ENCODE measurements at places on chromosomes 12 and 14. TPM values are rescaled to one million over a fixed set of nuclear protein-coding genes. Genes with fewer than 3 reads are reported as not detected.

DNA sequence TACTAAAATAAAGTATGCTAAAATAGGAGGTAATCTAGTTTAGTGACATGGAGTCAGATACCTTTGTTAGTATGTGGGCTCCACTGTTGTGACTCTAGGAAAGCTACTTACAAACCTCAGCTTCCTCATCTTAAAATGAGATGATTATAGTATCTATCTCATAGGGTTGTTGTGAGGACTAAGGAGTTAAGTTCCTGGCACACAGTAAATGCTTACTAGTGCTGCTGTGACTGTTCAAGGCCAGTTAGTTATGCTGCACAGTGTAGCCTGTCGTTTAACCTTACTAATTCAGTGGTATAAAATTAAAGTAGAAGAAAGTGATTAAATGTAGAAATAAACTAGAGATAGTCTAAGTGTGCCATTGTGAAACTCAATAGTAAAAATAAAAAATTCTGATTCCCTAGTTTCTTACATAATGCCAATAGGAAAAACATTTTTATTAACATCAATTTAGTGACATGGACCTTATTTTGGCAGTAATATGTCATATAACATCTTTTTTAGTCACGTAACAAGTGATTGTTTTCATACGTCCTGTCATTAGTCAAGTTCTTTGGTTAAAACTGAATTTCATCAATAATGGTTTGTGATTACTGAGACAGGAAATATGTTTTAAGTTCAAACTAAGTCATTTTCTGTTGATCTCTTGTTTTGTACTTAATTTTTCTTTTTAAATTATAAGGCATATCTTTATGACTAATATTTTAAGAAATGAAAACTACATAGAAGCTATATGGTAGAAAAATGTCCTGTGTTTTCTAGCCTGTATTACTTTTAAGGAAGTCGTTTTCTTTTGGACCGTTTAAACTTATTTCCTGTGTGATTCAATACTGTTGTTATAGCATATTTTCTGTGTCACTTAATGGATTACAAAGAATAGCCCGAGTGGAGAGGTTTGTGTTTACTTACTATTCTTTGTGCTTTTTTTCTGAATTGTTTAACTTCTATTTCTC, 74.0 kb downstream of the PCNX1 start:
- H3K4me1 ChIP-seq, result no peaks in the 10 kb centered on the region
- DNase-seq, result no peak
- no peaks in the 10 kb centered on the region for H3K27me3 ChIP-seq

GRCh38 chr14:68507544-68508081, 285.3 kb downstream of the ZFP36L1 start:
- no peaks in the 10 kb centered on the region for H3K36me3 ChIP-seq
- H3K27ac ChIP-seq, result peak overlapping the region; percentile 43
- H3K4me1 ChIP-seq, result peaks cover 23% of the 10 kb centered on the region
- peak; percentile 10 for DNase-seq
- no peak overlapping the region for H3K4me3 ChIP-seq

DNA sequence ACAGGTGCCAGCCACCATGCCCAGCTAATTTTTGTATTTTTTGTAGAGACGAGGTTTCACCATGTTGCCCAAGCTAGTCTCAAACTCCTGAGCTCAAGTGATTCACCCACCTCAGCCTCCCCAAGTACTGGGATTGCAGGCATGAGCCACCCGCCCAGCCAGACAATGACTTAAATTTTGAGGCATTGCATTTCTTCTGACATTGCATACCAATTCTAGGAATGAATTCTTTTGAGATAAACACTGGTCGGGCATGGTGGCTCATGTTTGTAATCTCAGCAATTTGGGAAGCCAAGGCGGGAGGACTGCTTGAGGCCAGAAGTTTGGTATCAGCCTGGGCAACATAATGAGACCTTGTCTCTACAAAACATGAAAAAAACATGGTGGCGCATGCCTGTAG, 2.5 kb upstream of the CELA1 start:
- H3K27ac ChIP-seq, result no peak overlapping the region
- no peaks in the 10 kb centered on the region for H3K36me3 ChIP-seq
- DNase-seq, result no peak
- no peaks in the 10 kb centered on the region for H3K4me1 ChIP-seq

GRCh38 chr14:19823765-19824164, 20.2 kb downstream of the OR4N2 start:
- no peak overlapping the region for H3K4me3 ChIP-seq
- H3K36me3 ChIP-seq, result no peaks in the 10 kb centered on the region
- no peaks in the 10 kb centered on the region for H3K4me1 ChIP-seq

- H3K27ac ChIP-seq, result no peak overlapping the region
- no peaks in the 10 kb centered on the region for H3K27me3 ChIP-seq
- DNase-seq, result no peak
- H3K4me3 ChIP-seq, result no peak overlapping the region
Observed at GRCh38 chr12:119417440-119417839, 82.9 kb downstream of the CCDC60 start.

DNA sequence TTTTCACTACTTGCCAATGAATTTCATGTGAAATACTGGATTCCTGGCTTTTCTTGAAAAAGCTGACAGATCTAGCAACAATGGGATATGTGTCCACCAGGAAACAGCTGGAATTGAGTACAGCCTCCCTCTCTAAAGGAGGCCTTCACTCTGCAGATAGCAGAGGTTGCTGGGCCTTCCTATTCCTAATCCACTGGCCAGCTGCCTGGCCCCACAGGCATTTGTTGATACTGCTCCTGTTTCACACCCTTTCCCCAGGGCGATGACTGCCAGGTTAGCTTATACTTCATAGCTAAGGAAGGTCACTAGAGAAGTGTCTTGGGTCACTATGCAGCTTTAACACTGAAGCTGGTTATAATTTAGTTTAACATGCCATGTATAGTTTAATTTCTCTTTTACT, 87.5 kb upstream of the PDZRN4 start:
- no peaks in the 10 kb centered on the region for H3K36me3 ChIP-seq
- no peaks in the 10 kb centered on the region for H3K4me1 ChIP-seq
- no peak for DNase-seq
- no peaks in the 10 kb centered on the region for H3K27me3 ChIP-seq
- H3K27ac ChIP-seq, result no peak overlapping the region
- no peak overlapping the region for H3K4me3 ChIP-seq

- H3K4me1 ChIP-seq, result no peaks in the 10 kb centered on the region
- DNase-seq, result no peak
- H3K27me3 ChIP-seq, result no peaks in the 10 kb centered on the region
- H3K27ac ChIP-seq, result no peak overlapping the region
Observed at GRCh38 chr12:81300454-81300853, 222.6 kb downstream of the ACSS3 start.

- H3K27me3 ChIP-seq, result no peaks in the 10 kb centered on the region
- DNase-seq, result no peak
- no peaks in the 10 kb centered on the region for H3K4me1 ChIP-seq
- H3K36me3 ChIP-seq, result no peaks in the 10 kb centered on the region
Observed at GRCh38 chr12:28369483-28369882, 179.2 kb downstream of the CCDC91 start.

DNA sequence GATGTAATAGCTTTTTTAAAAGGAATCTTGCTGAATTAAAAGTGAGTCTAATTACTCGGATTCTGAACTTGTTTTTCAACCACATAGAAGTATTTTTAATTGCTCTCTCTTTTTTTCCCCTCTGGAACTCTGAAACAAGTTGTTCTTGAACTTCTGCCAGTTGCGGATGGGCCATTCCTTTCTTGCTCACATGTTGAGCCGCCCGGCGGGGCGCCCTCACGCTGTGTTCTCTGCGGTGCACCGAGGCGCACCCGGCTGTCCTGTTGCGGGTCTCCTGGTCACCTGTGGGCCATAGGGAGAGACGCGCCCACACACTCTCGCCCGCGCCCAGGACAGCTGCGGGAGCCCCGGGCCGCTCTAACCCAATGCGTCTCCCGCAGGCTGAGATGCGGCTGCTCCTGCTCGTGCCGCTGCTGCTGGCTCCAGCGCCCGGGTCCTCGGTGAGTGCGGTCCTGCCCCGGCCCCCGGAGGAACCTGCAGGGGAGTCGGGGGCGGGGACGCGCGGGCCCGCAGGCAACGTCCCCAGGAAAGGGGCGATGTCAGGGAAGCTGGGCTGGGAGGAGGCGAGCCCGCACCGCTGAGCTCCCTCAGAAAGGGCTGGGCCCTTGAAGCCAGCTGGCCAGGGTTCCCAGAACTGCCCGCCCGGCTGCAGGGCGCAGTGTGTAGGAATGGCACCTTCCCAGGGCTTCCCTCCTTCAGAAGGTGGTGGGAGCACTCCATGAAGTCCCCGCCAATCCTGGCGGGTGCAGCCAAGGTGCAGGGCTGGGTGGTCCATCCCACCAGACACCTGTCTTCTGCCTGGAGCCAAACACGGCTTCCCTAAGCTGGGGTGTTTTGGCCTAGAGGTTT, 2.3 kb downstream of the PAPLN start:
- peak; percentile 70 for DNase-seq
- peak overlapping the region; percentile 71 for H3K27ac ChIP-seq
- H3K4me3 ChIP-seq, result peak overlapping the region; percentile 50
- H3K27me3 ChIP-seq, result no peaks in the 10 kb centered on the region
- H3K4me1 ChIP-seq, result no peaks in the 10 kb centered on the region

DNA sequence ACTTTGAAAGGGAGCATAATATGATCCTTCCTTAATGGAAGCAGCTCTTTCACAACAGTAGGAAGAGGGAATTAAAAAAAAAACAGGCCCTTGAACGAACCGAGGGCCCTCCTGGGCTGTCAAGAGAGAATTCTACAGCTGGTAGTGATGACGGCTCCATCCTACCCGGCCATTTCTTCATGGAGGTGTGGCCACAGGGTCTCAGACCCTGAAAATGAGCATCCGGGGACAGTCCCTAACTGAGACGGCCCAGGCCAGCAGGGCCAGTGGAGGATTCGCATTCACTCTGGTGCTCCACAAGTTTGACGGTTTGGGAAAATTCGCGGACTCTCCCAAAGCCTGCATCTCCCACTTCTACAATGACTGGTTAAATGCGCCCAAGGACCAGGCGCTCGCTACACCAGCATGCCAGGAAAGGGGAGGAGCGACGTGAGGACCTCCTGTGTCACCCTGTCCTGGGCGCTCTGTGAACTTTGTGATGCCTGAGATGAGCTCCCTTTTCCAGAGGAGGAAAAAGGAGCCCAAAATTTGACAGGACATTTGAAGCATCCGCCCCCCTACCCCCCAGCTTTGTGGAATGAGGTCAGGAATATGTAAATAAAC, 66.8 kb downstream of the BCL11B start:
- H3K4me1 ChIP-seq, result no peaks in the 10 kb centered on the region
- no peaks in the 10 kb centered on the region for H3K27me3 ChIP-seq
- H3K27ac ChIP-seq, result no peak overlapping the region
- H3K36me3 ChIP-seq, result no peaks in the 10 kb centered on the region
- DNase-seq, result no peak
- H3K4me3 ChIP-seq, result no peak overlapping the region

GRCh38 chr14:94823556-94824341, 53.8 kb upstream of the GSC start:
- H3K4me1 ChIP-seq, result no peaks in the 10 kb centered on the region
- no peak overlapping the region for H3K4me3 ChIP-seq
- no peak for DNase-seq
- H3K27ac ChIP-seq, result no peak overlapping the region
- no peaks in the 10 kb centered on the region for H3K27me3 ChIP-seq

- H3K27me3 ChIP-seq, result no peaks in the 10 kb centered on the region
- no peak for DNase-seq
- no peaks in the 10 kb centered on the region for H3K4me1 ChIP-seq
- H3K36me3 ChIP-seq, result no peaks in the 10 kb centered on the region
Observed at GRCh38 chr14:76710056-76711010, 50.9 kb upstream of the VASH1 start.

- H3K36me3 ChIP-seq, result no peaks in the 10 kb centered on the region
Observed at GRCh38 chr12:54390668-54391551, 6.4 kb upstream of the ZNF385A start.

GRCh38 chr12:107500307-107500706, 185.3 kb upstream of the PWP1 start:
- no peaks in the 10 kb centered on the region for H3K36me3 ChIP-seq
- DNase-seq, result no peak
- H3K27me3 ChIP-seq, result no peaks in the 10 kb centered on the region
- H3K27ac ChIP-seq, result no peak overlapping the region
- no peak overlapping the region for H3K4me3 ChIP-seq

DNA sequence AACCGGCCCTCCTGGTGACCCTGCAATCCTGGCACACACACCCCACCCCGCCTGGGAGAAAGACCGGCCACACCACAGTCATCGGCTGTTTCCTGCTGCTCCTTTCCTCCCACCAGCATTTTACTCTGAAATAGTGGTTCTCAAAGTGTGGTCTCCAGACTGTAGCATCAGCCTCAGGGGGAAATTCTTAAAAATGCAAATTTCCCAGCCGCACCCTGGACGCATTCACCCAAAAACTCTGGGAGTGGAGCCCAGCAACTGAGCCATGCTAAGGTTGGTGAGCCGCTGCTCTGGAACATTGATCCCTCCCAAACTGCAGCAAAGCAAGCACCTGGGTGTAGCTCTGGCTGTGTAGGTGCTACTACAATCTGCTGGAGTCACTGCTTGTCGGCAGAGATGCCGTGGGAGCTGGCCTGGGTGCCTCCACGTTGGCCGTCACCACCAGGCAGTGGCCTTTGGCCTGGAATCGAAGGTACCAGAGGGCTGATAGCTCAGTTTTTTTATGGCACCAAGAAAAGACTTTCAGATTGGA, 38.4 kb upstream of the BCL2L14 start:
- no peak overlapping the region for H3K4me3 ChIP-seq
- no peaks in the 10 kb centered on the region for H3K4me1 ChIP-seq
- no peaks in the 10 kb centered on the region for H3K36me3 ChIP-seq
- no peak for DNase-seq
- H3K27ac ChIP-seq, result peak overlapping the region; percentile 58
- no peaks in the 10 kb centered on the region for H3K27me3 ChIP-seq

GRCh38 chr12:3604748-3605586, 114.0 kb downstream of the PRMT8 start:
- no peak for DNase-seq
- H3K36me3 ChIP-seq, result no peaks in the 10 kb centered on the region
- H3K27me3 ChIP-seq, result no peaks in the 10 kb centered on the region
- H3K4me3 ChIP-seq, result no peak overlapping the region
- H3K27ac ChIP-seq, result no peak overlapping the region

GRCh38 chr14:87698481-87698880, 294.5 kb downstream of the GALC start:
- H3K27me3 ChIP-seq, result no peaks in the 10 kb centered on the region
- DNase-seq, result no peak
- H3K4me1 ChIP-seq, result no peaks in the 10 kb centered on the region
- no peak overlapping the region for H3K27ac ChIP-seq

- no peak overlapping the region for H3K27ac ChIP-seq
- H3K36me3 ChIP-seq, result no peaks in the 10 kb centered on the region
- DNase-seq, result no peak
- H3K4me3 ChIP-seq, result no peak overlapping the region
- H3K4me1 ChIP-seq, result no peaks in the 10 kb centered on the region
Observed at GRCh38 chr12:42447371-42447786, 121.4 kb downstream of the PPHLN1 start.

The GNS gene
- 125 TPM for total RNA-seq

The PGAM5 gene
- total RNA-seq, result 29.4 TPM

The PTPRO gene
- total RNA-seq, result 6.7 TPM

The PAX9 gene
- total RNA-seq, result 0.29 TPM

The STXBP6 gene
- total RNA-seq, result 30.5 TPM

Data from uterus (tissue), 4 donors.